ENCODE measurements at places on chromosomes 2 and 18.

- DNase-seq = no peak
Observed at GRCh38 chr2:20179755-20180594, 45.0 kb downstream of the SDC1 start.

GRCh38 chr18:70553936-70554260, 265.1 kb downstream of the SOCS6 start:
- DNase-seq = no peak

DNA sequence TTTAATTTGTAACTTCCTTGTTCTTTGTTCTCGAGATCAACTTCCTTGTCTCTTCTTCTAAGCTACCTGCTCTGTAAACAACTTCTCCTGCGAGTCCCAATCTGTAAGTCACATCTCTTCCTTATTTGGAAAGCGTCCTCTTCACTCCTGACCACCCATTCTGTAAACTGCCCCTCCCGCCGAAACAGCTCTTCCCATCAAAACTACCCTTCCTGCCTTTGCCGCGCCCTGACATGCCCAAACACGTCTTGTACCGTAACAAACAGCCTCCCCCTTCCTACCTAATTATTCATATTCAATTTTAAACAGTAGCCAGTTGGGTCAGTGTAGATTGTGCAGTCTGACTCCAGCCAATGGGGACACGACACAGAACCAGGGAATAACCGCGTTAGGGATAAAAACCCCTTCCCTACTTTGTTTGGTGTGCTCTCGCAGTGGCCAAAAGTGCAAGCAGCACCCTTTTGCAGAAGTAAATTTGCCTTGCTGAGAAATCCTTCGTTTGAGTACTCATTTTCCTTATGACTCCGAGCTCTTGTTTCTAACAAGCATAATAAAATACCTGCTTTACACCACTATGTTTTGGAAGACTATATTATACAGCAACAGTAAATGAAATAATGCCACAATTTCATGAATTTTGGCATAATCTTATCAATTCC, 39.8 kb downstream of the PIAS2 start:
- no peak for DNase-seq

- DNase-seq = no peak
Observed at GRCh38 chr18:3319399-3319798, 57.5 kb downstream of the MYL12B start.

DNA sequence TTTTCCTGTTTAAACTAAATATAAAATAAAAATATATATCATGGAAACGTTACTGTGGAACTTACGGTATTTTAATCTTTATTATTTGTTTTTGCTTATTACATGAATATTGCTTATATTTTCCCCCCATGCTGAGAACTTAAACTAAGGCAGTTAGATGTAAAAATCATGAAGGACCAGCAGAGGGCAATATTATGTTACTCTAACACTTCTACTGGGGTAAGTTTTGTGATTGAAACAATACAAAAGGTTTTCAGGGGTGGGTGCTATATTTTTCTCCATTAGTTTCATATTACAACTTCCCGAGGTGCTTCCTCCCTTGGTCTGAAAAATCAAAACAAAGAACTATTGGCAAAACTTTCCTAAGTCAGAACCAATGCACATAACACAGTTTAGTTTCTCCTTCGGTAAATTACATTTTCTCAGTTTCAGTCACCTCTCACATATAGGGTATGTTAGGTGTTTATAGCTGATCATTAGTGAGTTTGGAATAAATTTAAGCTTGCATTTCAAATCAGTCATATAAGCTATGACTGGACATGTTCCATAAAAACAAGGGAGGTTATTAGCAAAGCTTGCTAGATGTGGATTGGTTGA, 54.8 kb downstream of the ZNF407 start:
- no peak for DNase-seq

DNA sequence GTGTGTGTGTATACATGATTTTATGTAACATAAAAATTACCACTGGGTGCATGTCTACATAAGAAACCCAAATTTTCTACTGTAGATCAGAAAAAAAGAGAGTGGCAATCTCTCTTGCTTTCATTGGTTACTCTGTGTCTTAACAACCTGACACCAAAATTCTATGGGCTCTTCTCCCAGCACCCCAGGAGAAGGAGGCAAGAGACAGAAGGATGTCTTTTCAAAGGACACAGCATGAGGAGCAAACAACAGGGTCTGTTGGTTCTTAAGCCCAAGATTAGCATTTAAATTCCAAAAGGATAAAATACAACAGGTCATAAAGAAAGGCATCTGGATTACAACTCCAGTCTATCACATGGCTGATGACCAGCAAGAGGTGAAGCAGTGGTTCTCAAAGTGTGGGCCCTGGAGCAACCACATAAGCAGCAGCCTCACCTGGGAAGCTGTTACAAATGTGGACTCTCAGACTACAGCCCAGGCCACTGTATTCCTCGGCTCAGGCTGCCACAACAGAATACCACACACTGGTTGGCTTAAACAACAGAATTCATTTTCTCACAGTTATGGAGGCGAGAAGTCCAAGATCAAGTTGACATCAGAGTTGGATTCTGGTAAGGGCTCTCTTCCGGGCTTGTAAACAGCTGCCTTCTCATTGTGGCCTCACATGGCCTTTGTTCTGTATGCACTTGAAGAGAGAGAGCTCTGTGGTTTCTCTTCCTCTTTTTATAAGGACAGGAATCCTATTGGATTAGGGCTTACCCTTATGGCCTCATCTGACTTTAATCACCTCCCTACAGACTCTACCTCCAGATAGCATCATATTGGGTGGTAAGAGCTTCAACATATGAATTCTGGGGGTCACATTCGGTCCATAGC, 79.8 kb upstream of the RNF152 start:
- no peak for DNase-seq
